IMR-90 (cell line): ENCODE measurements at places on chromosomes 16 and 17. TPM values are rescaled to one million over a fixed set of nuclear protein-coding genes. Genes with fewer than 3 reads are reported as not detected.

Gene KRTAP4-3
- total RNA-seq, result not detected in 2 replicates

Gene TNP2
- not detected in 2 replicates for total RNA-seq

Gene DLG4
- 8.1 and 8.2 TPM in 2 replicates for total RNA-seq

Gene NEUROD2
- total RNA-seq, result not detected in 2 replicates

GRCh38 chr16:76276745-76277438 lies at the start of gene CNTNAP4:
Gene CNTNAP4, plus strand, starts transcription at chr16:76277401. Its CDS starts 262 bp downstream, at chr16:76277663.
- DNase-seq, result no peak

DNA sequence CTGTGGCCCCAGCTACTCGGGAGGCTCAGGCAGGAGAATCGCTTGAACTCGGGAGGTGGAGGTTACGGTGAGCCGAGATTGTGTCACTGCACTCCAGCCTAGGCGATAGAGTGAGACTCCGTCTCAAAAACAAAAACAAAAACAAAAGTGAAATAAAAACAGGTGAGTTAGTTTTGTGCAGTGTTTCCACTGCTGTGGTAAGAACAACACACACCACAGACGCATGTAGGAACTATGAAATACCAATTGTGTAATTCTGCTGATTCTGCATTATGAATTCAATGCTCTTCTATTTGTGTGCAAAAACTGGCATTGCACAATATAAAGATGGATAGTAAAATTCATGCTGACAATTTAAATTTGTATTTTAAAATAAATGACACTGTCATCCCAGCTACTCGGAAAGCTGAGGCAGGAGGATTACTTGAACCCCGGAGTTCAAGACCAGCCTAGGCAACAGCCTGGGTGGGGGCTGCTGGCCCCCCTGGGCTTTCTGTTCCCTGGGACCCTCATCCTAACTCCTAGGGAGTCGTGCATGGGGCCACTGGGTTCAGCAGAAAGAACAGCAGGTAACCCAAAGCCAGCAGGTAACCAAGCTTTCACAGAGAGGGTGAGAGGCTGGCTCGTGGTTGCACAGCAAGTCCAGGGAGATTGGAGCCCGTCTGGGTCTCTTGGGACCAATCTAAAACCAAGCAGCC lies 10.6 kb upstream of the RHBDF2 start:
- DNase-seq, result no peak

DNA sequence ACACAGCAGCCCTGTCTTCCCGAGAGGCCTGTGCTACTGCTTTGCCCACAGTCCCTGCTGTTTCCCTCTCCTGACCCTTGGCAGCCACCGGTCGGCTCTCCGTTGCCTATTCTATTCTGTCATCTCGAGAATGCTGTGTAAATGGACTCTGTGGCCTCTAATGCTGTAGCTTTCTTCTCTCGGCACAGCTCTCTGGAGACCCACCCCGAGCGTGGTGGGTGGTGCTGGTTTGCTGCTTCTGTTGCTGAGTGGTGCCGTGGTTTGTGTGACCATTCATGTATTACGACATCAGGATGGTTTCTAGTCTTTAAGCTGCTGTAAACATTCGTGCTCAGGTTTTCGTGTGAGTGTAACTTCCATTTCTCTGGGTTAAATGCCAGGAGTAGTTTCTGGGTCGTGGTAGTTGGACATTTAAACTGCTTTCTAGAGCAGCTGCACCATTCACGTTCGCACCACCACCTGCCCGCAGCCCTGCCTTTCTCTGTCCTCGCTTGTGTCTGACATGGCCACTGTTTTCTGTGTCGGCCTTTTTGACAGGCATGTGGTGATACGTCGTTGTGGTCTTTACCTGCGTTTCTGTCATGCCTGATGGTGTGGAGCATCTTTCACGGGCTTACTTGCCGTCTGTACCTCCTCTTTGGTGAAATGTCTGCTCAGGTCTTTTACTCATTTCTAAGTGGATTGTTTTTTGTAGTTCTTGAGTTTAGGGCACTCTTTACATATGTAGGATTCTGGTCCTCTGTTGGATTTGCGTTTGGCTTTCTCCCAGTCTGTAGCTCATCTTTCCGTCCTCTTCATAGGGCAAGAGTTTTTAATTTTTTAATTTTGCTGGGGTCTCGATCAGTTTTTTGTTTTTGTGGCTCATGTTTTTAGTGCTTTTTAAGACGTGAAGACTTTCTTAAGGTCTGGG lies 47.7 kb upstream of the ZNF750 start:
- DNase-seq, result peak; percentile 46

- no peak for DNase-seq
Observed at GRCh38 chr17:35627417-35627816, 40.3 kb downstream of the AP2B1 start.
